ENCODE measurements at places on chromosomes 5 and 9. TPM values are rescaled to one million over a fixed set of nuclear protein-coding genes. Genes with fewer than 3 reads are reported as not detected.

GRCh38 chr5:107285772-107286171, 385.0 kb downstream of the EFNA5 start:
- no peak for DNase-seq

DNA sequence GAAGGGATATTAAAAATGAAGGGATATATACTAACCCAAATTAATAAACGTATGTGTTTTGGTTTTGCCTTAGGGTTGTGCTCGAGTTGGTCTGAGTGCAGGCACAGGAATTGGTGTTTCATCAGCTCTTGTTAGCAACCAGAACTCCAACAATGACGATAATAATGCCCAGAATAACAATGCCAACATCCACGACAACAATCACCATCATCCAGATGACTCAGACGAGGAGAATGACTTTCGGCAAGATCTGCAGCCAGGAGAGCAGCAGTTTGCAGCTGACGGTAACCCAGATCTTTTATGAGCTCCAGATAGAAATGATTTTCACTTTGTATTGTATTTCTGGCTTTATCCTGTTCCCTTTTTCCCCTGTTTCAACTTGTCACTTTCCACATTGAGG, 33.2 kb downstream of the FBXO38 start:
- no peak for DNase-seq

PGGT1B gene
- 13.0 TPM for total RNA-seq

SOX30 gene
- total RNA-seq: 1.4 TPM
